ENCODE measurements at places on chromosomes 7 and 10.

DNA sequence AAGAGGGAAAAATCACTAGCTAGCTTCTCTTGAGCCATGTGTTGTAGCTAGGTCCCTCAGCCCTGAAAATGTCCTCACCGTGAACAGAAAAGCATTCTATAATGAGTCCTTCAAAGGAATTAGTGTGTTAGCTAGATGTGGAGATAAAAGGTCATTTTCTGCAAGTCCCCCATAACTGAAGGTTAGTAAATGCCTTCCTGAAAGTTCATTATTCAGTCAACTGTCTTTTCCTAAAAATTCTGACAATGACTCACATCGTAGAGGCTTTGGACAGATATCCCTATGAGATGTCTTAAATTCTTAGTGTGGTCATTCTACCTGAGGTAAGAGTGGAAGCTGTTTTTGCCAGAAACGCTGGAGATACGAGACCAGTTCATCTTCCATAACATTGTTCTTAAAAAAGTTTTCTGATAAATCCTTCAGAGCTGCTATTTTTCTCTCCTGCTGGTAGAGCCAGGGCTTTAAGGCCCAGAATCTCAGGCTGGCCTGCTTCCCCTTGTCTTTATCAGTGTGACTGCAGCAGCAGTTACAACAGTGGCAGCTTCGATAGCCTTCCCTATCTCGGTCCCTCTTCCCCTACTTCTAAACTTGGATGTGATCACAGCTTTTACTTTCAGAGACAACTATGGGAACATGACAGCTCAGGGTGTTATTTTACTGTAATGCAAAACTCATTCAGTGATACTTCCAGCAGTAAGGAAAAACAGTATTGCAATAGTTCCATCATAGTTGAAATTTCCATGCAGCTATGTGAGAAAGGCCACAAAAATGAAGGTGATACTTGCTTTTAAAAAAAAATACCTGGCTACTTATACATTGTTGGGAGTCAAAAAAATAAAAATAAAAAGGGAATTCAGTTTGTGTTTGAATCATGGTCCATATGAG is 37.3 kb upstream of the PRKAR2B start:
- no peak for DNase-seq

GRCh38 chr10:73723516-73723915 is 20.7 kb upstream of the SEC24C start:
- DNase-seq, result no peak

- DNase-seq, result no peak
Observed at GRCh38 chr7:158991824-158992621, 135.7 kb downstream of the DYNC2I1 start.

- no peak for DNase-seq
Observed at GRCh38 chr7:42915356-42915755, 3.5 kb upstream of the C7orf25 start.

DNA sequence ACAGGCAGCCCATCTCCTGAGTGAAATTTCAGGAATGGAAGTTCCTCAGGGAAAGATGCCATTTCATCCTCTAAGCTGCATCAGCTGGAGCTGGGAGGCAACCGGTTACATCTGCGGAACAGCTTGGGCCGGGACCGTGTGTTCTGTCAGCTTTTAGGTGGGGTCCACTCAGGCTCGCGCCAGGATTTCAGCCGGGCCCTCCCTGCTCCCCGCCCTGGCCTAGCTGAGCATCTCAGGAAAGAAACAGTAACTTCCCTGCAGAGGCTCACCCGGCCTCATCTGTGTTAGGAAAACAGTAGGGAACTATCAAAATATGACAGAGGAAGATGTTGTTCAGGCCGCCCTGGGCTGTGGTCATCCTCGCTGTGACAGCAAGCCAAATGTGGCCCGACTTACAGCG is 110.4 kb downstream of the TRIL start:
- DNase-seq, result no peak

DNA sequence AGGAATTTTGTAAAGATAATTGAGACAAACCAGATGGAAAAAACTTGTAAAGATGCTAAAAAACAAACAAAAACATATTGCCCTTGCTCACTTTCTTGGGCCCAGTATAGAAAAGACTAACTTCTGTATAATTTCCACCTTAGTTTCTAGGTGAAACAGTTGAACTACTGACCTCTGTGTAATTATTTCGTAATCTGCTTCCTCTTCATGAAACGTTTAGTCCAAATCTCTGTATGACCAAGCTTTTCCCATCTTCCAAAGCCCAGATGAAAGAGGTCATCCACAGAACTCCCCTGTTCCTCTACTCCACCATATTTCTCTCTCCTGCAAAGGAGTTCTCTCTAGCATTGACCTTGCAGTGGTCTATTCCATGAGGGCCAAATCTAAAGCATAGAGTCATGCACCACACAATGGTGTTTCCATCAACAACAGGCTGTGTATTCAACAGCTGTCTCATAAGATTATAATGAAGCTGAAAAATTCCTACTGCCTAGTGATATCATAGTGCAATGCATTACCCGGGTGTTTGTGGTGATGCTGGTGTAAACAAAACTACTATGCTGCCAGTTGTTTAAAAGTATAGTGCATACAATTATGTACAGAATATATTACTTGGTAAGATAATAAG is 647.6 kb downstream of the TNS3 start:
- DNase-seq, result no peak

DNA sequence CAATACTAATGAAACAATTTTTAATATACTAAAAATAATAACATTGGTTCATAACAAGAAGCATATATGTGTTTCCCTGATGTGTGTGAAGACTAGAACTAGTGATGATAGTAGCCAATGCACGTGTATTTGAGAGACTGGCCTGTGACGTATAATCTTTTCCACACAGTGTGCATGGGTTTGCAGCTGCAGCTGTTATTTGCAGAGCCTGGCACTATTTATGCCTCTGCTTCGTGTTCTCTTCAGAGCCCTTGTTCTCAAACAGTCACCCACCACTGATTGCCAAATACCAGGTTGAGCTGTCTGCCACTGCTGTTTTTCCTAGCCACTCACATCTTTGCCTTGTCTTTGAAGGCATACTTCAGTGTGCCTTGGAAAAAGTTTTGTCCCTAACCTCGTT is 531.7 kb downstream of the ETV1 start:
- DNase-seq, result no peak

DNA sequence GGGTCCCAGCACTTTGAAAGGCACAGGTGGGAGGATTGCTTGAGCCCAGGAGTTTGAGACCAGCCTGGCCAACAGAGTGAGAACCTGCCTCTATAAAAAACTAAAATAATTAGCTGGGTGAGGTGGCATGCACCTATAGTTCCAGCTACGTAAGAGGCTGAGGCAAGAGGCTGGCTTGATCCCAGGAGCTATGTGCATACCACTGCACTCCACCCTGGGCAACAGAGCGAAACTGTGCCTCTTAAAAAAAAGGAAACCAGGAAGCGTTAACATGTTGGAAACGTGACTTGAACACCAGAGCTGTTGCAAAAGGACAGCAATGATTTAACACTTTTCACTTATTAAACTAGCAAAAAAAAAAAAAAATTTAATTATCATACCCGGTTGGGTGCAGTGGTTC is 12.6 kb downstream of the BAZ1B start:
- DNase-seq, result no peak

DNA sequence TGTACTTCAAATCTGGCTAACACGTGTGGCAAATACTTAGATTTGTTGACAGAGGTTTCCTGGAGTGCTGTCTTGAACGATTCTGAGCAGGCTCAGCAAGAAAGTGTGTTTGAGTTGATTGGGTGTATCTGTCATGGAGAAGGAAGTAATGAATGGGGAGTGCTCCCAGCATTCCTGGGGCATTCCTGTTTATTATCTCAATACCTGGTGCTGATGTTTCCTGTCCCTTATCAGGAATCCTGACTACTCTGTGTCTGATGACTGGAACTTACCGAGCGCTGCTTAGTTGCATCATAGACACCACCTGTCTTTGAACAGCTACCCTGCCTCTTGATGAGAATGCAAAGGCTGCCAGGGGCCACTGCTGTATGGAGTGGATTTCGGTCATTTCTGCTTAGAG is 41.0 kb upstream of the TMEM248 start:
- DNase-seq, result no peak

DNA sequence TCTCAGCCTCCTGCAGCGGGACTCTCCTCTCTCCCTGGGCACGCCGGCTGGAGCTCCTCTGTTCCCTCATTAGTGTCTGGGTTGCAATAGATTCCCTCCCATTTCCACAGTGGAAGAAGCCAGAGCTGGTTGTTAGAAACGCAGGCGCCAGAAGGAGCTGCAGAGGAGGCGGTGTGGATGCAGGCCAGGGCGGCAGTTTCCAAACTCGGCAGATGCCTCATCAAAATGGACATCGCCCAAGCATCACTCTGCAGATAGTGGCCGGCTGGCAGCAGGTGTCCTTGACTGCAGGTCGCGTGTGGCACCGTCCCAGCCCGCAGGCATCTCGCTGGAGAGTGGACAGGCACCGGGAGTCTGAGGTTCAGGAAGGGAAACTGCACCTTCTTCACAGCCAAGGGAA is 201.8 kb downstream of the TCERG1L start:
- DNase-seq, result no peak

DNA sequence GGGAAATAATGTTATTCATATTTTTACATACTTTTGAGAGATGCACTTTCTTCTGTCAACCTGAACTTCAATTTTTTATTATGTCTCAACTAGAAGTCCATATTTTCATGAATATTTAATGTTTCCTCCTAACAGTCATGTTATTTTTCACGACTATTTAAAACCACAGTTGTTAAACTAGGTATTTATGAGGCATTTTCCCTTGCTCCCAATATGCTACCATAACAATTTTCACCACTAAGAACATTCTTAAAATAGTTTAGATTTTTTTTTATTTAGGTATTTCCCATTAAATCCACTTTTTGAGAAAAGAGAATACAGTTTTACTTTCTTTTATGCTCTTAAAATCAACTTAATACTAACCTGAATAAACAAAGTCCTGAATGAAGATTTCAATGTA is 89.4 kb downstream of the JAZF1 start:
- no peak for DNase-seq

DNA sequence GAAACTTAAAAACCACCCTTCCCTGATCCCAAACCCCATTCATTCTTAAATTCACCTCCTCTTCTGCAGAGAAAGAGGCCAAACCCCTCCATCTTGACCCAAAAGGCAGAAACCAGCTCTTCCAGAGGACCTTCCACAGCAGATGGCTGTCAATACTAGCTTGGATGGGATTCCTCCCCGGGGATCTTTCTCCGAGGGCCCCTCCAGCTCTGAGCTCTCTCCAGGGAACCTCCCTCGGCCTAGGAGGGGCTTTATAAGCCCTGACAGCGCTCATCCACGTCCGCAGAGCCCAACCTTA is 5.4 kb downstream of the TNRC18 start:
- no peak for DNase-seq

- DNase-seq, result no peak
Observed at GRCh38 chr10:81961451-81962184, 86.6 kb downstream of the NRG3 start.

DNA sequence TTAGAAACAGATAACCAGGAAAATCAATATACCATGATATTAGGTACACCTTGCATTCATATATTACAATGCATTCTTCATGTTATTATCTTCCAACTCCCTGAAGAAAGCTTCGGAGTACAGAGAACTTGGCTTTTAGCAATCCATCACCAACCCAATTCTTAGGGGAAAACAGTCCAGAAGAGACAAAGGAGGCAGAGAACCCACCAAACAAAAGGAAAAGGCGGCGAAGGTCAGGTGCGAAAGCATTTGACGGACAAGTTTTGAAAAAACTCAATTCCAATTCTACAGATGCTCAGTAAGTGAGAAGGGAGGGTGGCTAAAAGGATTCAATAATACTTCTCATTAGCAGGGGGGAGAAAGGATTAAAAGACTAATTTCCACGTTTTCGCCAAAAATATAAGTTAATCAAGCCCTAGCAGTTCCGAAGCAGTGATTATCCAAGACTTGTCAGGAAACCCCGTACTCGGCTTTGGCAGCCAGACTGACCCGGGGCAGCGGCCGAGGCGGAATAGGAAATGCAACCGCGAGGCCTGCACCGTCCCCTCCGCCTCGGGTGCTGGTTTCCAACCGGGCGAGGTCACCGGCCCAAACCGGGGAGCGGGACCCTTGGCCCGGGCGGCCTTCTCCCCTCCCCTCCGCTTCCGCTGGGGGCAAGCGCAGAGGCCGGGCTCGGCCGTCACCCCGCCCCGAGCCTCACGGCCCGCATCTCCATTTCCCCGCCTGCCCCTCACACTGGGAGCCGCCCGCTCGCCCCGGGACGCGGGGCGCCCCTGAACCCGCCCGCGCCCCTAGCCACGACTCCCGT is 747 bp downstream of the GDI2 start:
- peak; percentile 24 for DNase-seq

GRCh38 chr7:3082831-3083230 is 39.2 kb upstream of the CARD11 start:
- DNase-seq, result no peak

GRCh38 chr10:46560381-46560780 is 3.9 kb upstream of the GPRIN2 start:
- DNase-seq, result no peak

GRCh38 chr10:119483001-119483400 is 59.5 kb downstream of the RGS10 start:
- no peak for DNase-seq

- no peak for DNase-seq
Observed at GRCh38 chr7:40921589-40922315, 781.1 kb downstream of the INHBA start.

GRCh38 chr7:11650030-11650429 is 182.0 kb downstream of the THSD7A start:
- DNase-seq, result no peak

- DNase-seq, result no peak
Observed at GRCh38 chr10:29840516-29841276, 205.9 kb upstream of the SVIL start.

GRCh38 chr7:157481389-157481788 is 144.6 kb downstream of the DNAJB6 start:
- DNase-seq, result no peak

DNA sequence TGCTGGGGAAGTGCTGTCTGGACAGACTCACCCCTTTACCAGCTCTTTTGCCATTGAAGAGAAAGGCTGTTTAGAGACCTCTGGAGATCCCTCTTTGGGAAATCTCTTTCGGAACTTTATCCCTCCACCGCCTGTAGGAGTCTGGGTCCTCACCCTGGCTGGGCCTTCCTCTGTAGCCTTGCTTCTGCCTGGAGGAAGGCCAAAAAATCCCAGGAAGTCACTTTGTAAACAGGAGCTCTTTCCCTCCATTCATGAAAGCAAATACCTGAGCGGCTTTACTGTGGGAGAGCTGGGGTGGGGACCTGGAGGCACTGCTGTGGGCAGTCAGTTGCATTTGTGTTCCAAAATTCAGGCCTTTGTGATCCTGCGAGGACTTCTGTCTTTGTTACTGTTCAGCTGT is 126.2 kb downstream of the KLF6 start:
- no peak for DNase-seq
